ENCODE measurements at places on chromosomes 2 and 18.
A peak's percentile ranks its signal among the peaks of the same experiment; 100 is the strongest.

- DNase-seq, result no peak
These were observed 69.8 kb downstream of the CERS6 start for GRCh38 chr2:168525716-168526446.

GRCh38 chr2:8259106-8259840 lies 422.6 kb upstream of the ID2 start:
- DNase-seq, result no peak

DNA sequence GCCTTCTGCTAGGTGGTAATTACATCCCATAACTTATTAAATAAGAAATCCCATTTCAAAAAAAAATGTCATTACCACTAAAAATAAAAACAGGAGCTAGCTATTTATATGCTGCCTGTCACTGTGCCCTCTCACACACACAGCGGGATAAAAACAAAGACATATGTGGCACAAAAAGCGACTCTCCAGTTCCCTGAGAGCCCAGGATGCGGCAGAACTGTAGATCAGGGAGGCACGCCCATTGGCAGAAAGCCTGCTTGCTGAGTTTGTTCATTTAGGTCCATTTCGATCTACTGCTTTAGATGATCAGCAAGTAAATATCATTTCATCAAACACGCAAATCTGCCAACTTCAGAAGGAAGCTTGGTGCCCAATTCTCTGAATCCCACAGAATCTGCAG lies 124.4 kb downstream of the TMEM163 start:
- peak; percentile 98 for DNase-seq

DNA sequence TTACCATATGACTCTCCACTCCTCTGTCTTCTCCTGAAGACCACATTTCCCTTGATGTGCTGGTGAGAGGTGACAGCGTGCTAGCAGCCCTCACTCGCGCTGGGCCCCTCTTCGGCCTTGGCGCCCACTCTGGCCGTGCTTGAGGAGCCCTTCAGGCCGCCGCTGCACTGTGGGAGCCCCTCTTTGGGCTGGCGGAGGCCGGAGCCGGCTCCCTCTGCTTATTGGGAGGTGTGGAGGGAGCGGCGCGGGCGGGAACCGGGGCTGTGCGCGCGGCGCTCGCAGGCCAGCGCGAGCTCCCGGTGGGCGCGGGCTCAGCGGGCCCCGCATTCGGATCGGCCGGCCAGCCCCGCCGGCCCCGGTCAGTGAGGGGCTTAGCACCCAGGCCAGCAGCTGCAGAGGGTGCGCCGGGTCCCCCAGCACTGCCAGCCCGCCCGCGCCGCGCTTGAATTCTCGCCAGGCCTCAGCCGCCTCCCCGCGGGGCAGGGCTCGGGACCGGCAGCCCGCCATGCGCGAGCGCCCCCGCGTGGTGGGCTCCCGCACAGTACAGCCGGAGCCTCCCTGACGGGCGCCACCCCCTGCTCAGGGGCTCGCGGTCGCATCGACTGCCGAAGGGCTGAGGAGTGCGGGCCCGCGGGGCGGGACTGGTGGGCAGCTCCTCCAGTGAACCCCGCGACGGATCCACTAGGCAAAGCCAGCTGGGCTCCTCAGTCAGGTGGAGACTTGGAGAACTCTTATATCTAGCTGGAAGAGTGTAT lies 246.6 kb upstream of the REG3G start:
- DNase-seq, result no peak

DNA sequence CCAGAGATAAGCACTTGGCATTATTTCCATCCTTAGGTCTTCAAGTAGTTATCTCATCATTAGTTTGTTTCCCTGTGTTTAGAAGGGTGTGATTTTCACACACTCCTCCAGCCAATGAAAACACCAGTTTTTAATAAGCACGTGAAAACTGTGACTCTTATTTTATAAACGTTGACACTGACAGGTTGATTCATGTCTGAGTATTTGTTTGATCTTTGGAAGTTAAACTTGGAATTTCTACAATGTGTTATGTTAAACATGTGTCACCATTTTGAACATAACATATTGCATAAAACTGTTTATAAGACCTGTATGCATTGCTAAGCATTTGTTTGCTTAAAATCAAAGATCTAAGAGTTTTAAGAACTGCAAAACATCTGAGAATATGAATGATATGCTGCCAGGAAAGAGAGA lies 27.6 kb downstream of the SLC40A1 start:
- DNase-seq, result no peak

DNA sequence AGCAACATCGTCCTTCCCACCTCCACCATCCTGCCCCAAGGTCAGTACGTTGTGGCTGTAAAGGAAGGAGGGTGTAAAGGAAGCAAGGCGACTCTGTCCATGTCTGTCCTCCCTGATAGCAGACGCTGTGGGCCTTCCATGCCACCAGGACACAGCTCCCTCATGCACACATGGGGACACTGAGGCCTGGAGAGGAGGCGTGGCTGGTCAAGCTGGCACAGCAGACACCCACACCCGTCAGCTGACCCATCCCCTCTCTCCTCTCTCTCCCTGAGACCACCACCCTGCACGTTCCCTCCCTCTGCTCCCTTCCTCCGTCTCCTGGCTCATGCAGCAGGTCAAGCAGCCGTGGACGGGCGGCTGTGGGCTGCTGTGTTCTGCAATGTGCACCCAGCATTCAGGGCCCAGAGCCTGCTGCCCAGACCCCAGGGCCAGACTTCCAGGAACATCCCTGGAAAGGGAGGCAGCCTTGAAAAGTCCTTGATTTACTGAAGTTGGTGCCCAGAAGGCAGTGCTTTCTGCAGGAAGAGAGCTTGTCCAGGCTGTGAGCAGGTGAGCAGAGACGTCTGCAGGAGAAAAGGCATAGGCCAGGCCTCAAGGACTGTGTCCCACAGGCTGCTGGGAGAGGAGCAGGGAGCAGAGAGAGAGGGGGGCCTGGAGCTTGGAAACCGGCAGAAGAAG lies 133.6 kb downstream of the DDX1 start:
- no peak for DNase-seq

GRCh38 chr2:9595746-9596145 lies 35.1 kb downstream of the YWHAQ start:
- DNase-seq, result no peak

DNA sequence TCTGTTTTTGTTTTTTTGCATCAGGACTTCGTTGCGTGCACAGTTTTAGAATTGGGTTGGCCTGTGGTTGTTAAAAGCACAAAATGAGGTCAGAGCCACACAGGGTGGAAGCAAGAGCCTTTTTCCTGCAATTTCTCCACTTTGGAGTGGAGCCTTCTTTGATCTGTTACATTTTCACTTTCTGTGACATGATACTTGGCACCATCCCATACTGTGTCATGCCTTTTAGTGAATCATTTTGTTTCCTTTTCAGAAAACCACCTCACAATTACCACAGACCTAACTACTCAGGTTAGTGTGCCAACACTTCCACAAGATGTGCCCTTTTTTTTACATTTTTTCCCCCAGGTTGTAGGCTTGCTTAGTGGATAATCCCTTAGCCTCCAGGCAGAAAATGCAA lies 32.5 kb downstream of the MERTK start:
- no peak for DNase-seq

DNA sequence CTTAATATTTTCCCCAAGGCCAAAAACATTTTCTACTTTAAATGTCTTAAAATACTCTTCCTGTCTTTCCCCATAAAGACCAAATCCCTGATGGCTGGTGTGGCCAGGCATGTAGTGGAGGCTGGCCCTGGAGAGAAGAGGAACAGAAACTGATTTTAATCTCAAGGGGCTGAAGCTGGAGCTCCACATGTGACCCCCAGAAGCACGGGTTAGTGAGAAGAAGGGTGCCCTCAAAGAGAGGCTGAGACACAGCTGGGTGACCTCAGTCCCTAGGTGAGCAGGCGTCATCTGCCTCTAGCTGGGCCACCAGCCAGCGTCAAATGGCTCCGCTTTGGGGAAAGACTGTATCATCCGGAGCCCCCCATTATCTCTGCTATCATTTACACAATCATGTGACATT lies 19.3 kb upstream of the TMEM18 start:
- no peak for DNase-seq

DNA sequence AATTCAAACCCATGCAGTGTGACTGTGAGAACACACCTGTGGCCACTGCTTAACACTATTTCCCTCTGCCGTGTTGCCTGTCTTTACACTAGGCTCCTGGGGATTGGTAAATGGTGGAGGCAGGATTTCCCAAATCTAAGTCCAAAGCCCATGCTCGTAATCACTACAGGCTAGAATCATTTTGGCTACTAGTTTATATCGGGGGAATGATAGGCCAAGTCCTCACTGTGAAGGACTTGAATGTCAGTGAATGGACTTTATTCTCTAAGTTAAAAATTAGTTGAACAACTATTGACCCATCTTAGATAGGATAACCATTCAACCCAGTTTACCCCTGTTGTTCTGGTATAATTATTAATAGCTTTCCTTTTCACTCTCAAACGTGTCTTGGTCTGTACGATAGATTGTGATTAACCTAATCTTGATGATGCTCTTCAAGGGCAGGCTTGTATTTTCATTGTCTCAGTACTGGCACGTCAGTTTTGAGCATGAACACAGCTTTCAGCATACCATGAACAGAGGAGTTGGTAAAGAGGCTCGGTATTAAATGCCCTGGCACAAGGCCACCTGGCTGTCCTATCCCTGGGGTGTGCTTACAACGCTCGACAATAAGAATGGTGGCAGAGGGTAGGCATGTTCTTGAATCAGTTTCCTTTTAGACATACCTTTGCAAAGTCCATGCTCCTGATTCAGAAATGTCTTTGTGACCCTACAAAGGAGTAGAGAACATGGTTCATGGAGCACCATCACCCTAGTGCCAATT lies 148.8 kb downstream of the RTN4 start:
- DNase-seq, result no peak

DNA sequence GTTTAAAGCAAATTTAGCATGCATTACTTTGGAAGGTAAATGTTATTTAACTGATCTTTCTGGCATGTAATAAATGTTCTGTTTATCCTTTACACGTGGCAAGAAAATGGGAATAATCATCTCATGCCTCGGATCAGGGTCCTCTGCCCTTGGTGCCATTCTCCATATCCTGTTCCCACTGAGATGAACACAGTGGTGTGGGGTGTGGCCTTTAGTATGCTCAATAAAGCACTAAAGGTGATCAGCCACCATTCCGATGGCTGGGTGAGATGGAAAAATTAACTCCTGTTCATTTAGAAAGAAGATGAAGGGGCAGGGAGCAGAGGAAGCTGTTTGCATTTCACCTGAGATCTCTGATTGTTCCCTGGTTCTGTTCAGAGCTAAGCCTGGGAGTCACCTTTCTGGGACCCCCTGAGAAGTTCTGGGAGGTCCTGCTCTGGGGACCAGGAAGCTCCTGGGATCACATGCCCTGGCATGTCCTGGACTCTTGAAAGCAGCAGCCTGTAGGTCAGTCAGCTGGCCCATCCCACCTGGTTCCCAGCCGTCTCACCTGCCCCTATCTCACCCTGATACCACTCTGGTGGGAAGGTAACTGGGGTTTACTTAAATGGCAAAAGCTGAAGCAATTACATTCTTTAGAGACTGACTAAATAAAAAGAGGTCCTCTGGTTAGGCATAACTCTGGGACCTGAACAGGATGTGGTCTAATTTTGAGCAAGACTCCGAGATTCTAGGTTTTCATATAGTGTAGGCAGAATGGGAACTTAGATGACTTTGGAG lies 288.9 kb upstream of the EPAS1 start:
- no peak for DNase-seq

DNA sequence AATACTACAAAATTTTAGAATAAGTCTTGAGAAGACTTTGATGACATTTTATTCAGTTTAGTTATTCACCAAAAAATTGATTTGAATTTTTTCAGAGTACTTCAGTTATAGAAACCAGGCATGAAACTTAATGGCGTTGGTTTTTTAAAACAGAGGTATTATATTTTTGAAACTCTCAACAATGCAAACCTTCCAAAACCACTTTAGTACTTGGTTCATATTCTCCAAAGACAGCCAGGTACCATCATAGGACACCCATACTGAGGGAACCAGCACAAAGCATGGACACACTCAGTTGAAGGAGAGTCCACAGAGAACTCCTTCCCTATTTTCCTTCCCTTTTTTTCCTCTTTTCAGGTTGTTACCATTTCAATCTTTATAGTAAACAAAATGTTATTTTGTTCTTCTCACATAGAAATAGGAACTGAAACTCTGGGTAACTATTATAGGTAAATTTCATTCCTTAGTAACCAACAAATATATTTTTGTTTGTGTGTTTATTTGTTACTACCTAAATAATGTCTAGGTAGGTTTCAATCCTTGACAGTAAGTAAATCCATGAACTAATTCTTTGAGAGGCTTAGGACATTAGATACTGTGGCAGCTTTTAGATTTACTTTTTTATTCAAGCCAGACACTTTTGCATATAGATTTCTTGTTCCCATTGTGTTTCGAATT lies 95.8 kb downstream of the TMEFF2 start:
- DNase-seq, result no peak

DNA sequence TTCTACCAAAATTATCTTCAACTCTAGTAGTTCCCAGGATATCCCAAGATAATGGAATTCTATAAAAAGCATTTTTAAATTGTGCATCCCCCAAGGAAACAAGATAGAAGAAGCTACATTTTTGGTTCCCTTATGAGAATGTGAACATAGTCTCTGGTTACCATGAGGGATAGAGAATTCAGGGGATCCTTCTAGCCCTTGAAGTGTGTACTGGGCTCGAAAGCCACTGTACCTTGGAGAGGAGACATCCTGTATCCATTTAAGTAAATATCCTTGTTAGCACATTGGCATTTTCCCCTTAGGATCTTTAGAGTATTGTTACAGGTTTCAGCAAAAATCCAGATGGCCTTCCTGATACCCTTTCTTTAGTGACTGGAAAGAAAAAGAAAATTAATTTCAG lies 228.5 kb downstream of the RTP5 start:
- no peak for DNase-seq

- DNase-seq, result no peak
These were observed 135.3 kb downstream of the KLHL29 start for GRCh38 chr2:23520256-23520655.

GRCh38 chr2:86783615-86784339 lies 6.9 kb downstream of the CD8A start:
- DNase-seq, result no peak

DNA sequence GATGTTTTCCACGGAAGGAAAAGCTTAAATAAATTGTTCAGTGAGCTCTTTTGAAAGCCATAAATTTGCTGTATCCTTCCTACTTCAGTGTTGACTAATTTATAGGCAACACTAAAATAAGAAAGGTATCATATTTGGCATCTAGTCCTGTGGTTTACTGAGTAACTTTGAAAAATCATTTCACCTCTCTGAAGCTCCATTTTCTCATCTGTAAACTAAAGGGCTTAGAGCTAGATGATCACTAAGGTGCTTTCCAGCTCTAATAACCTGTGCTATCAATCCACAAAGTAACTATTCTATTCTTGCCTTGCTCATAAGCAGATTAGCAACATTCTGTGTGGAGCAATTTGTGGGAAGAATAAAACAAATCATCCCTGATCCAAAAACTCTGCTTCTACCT lies 3.6 kb upstream of the MYOM1 start:
- no peak for DNase-seq

- no peak for DNase-seq
These were observed 406.8 kb downstream of the THSD7B start for GRCh38 chr2:137172162-137172561.
